ENCODE measurements at places on chromosomes 16 and 17.

DNA sequence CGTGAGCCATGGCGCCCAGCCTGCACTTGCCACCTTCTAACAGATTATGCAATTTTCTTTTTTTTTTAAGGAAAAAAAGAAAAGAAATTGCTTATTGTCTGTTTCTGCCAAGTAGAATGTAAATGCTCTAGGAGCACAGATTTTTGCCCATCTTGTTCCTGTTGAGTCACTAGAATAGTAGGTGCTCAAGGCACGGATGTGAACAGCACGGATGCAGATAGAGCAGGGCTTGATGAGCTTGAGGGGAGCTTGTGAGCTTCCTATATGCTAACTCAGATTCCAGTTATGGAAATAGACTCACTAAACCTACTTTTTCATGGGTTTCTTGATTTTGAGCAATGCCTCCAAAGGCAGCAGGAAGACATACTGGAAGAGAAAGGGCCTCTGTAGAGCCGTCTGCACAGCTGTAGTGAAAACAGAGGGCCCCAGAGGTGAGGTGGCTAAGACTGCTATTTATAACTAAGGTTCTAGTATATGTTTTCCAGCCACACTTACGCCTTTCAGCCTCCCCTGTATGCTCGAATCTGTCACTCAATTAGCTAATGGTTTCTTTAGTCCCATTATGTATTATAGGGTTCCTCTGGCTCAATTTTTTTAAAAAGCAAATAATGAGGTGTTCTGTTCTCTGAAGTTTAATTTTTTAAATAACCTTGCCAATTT is 72.8 kb downstream of the WWP2 start:
- no peak for DNase-seq

GRCh38 chr17:69326377-69327059 is 415 bp downstream of the ABCA5 start:
- no peak for DNase-seq

DNA sequence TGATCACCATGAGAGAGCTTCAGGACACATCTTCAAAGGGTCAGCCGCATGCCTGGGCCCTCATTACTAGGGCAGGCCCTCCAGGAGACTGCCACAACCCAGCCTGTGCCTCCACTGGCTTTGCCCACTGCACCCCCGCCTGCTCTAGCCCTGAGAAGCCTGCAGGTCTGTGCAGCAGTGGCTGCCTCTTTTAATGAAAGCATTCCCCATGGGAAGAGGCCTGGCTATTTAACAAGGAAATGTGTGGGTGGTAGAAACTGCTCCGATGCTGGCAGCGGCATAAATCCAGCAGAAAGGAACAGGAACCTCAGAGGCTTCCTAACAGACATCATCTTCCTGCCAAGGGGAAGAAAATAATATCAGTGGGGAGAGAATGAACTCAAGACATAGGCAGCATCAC is 375 bp upstream of the KRT32 start:
- DNase-seq, result no peak

DNA sequence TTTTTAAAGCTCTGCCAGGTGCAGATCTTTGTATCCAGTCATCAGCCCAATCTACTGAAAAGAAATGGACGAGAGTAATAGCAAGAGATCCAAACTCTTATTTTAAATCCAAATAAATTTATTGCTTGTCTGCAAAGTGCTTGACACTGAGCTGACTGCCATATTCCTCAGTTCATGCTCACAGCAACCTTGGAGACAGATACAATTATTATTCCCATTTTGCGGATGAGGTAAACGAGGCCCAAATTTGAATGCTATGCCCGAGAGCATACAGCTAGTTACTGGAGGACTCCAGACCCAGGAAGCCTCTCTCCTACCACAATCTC is 620 bp downstream of the NOB1 start:
- DNase-seq, result no peak

DNA sequence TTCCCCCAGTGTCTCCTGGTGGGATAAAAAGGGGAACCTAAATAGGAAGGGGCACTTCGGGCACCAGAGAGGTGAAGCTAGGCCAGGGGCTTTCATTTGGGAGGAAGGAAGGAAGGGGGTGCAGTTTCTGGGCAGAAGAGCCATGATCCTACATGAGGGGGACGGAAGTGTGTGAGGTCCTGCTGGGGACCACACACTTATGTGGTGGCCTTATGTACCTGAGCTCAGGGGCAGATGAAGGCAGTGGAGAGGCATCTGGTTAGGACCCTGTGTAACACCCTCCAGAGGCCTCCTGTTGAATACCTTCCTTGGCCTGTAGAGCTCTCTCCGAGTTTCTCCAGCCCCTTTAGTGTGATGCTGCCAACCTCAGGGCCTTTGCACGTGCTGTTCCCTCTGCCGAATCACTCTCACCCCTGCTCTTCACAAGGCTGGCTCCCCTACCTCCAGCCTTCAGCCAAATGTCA is 21.2 kb downstream of the IGFBP4 start:
- no peak for DNase-seq
